ENCODE measurements at places on chromosomes 3 and 15. TPM values are rescaled to one million over a fixed set of nuclear protein-coding genes. Genes with fewer than 3 reads are reported as not detected.
A peak's percentile ranks its signal among the peaks of the same experiment; 100 is the strongest.

Gene WDR6
- total RNA-seq = 185 TPM

Gene TM6SF1
- 14.3 TPM for total RNA-seq

Gene HACD3
- 34.5 TPM for total RNA-seq

Gene CYP1A2
- not detected for total RNA-seq

Gene TNNC1
- total RNA-seq = 3.2 TPM

Gene ACKR4
- not detected for total RNA-seq

Gene LNP1
- 1.8 TPM for total RNA-seq

DNA sequence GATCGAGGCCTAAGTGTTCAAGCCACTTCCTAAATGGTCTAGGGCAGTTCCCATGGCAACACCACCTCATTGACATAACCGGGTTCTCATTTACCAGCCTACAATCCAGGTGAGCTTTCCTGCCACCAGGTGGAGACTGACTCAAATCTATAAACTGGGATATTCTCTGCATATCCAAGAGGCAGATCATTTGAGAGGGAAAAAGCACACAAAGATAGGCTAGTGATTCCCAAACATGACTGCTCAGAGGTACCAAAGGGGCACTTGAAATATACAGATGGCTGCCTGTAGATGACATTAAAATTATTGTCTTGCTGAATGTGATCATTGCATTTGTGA, 141.3 kb upstream of the PROK2 start:
- H3K27me3 ChIP-seq = no peaks in the 10 kb centered on the region
- no peak overlapping the region for H3K4me3 ChIP-seq
- H3K27ac ChIP-seq = no peak overlapping the region
- DNase-seq = no peak

DNA sequence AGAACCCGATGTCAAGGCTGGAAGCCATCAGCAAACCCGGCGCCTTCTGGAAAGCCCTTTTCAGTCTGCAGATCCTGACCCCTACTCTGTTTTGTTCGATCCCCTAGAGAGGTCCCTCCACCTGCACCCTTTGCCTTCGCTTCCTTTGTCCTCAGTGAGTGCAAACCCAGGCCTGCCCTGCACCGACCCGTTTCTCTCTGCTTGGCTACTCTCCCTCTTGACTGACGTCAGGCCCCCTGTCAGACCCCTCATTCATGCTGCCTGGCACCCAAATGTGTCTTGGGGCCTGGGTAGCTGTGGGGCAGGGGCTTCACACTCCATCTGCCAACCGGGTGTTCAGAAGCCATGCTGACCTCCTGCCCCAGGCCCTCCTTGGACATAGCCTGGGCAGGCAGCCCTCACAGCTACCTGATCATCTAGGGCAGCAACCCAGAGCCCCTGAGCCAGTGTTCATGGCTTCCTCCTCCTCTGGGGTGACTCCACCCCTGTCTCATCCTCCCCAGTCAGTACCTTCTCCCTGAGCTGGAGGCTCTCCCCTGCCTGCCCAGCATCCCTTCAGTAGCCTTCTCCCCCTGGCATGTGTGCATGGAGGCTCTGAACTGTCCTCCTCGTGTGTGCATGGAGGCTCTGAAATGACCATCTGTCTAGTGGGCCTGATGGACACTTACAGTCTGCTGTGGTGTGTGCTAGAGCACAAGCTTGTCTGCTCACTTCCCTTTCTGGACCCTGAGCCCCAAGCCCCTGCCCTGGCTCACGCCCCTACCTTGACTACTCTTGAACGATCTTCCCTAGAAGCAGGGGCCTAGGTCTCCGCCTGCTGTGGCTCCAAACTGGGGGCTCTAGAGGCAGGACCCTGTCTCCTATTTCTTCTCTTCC, 69.4 kb downstream of the EXOG start:
- no peak overlapping the region for H3K27ac ChIP-seq
- no peaks in the 10 kb centered on the region for H3K4me1 ChIP-seq
- H3K36me3 ChIP-seq = no peaks in the 10 kb centered on the region
- no peaks in the 10 kb centered on the region for H3K27me3 ChIP-seq
- DNase-seq = peak; percentile 12

DNA sequence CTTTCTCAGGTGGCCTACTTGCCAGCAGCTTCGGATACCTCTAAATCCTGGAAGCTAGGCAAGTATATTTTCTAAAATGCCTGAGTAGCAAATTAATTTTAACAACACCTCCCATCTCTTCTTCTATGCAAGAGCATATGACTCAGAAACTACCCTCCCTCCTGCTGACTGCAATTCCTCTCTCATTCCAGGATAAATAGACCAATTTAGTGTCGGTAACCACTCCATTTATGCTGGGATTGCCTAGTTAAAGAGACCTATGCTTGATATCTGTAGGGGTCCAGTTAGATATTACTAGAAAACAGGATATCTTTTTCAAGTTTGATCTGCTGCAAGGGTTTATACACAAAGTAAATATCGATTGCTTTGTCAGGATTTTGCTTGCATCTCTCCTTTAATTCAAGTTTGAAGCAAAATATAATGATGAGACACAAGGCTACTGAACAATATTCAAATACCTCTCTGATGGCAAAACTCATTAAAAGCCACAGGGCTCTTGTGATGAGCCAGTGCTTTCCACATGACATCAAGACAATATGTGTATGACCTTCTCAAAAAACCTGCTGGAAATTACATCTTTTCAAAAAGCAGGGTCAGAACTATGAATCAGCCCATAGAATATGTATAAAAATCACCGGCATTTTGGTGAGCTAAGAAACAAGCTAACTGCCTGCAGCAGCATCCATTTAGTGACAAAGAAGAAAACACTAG, 491.6 kb upstream of the NECTIN3 start:
- H3K27me3 ChIP-seq = no peaks in the 10 kb centered on the region
- H3K27ac ChIP-seq = no peak overlapping the region
- DNase-seq = no peak
- no peaks in the 10 kb centered on the region for H3K4me1 ChIP-seq

DNA sequence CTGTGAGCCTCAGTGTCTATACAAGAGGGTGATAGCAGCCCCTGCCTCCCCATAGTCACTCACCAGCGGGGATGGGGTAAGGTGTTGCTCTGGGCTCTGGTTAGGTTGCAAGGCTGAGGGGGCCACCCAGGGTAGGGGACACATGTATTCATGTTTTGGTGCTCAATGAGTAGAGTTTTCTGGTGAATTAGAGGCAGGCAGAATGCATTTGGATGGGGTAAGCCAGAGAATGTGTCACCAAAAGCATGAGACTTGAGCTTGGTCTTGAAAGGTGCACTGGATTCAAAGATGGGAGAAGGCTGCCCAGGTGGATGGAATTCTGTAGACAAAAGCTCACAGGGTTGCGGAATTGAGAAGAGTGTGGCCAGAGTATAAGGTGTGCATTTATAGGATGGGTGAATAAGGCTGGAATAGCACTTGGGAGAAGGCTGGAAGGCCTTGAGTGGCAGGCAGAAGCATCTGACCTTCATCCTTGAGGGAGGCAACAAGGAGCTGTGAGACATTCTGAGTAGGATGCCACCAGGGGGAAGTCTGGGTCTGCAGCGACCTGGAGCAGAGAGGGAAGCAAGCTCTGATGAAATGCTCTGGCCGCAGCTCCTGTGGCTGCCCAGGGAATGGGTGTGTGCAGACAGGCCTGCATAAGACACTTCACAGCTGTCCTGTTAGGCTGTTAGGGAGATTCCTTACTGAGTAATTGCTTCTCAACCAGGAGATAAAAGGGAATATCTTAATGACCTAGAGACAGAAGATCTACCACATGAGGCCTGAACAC, 149.6 kb downstream of the CHDH start:
- no peaks in the 10 kb centered on the region for H3K36me3 ChIP-seq
- H3K27me3 ChIP-seq = peaks cover 21% of the 10 kb centered on the region
- no peak for DNase-seq
- peaks cover 6% of the 10 kb centered on the region for H3K4me1 ChIP-seq
- no peak overlapping the region for H3K27ac ChIP-seq

DNA sequence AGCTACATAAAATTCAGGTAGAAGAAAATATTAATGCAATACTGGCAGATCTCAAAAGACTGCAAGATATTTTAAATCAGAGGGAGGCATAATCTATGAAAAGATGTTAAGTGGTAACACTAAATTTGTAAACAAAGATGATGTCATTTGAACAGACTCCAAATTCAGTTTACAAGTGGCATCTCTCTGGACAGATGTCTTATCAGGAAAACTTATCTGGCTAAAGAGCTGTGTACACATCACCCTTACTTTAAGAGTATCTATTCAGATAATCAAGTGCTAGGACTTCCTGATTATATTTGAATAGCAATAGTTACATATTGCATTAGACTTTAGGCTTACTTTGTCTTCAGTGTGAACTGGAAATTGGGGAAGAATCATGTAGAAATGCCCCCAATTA, 231.5 kb downstream of the WDR72 start:
- no peak overlapping the region for H3K4me3 ChIP-seq
- H3K27ac ChIP-seq = no peak overlapping the region
- no peaks in the 10 kb centered on the region for H3K27me3 ChIP-seq
- no peaks in the 10 kb centered on the region for H3K4me1 ChIP-seq
- no peaks in the 10 kb centered on the region for H3K36me3 ChIP-seq
- DNase-seq = no peak

- H3K27ac ChIP-seq = no peak overlapping the region
- no peak overlapping the region for H3K4me3 ChIP-seq
- no peaks in the 10 kb centered on the region for H3K4me1 ChIP-seq
- peaks cover 4% of the 10 kb centered on the region for H3K27me3 ChIP-seq
- no peak for DNase-seq
Measured at GRCh38 chr3:61589856-61590255, 28.5 kb downstream of the PTPRG start.

GRCh38 chr15:59447367-59447766, 9.4 kb downstream of the FAM81A start:
- H3K4me1 ChIP-seq = peaks cover 20% of the 10 kb centered on the region
- DNase-seq = no peak
- peak overlapping the region; percentile 47 for H3K27ac ChIP-seq
- H3K4me3 ChIP-seq = peak overlapping the region; percentile 53
- H3K36me3 ChIP-seq = peaks cover 11% of the 10 kb centered on the region

DNA sequence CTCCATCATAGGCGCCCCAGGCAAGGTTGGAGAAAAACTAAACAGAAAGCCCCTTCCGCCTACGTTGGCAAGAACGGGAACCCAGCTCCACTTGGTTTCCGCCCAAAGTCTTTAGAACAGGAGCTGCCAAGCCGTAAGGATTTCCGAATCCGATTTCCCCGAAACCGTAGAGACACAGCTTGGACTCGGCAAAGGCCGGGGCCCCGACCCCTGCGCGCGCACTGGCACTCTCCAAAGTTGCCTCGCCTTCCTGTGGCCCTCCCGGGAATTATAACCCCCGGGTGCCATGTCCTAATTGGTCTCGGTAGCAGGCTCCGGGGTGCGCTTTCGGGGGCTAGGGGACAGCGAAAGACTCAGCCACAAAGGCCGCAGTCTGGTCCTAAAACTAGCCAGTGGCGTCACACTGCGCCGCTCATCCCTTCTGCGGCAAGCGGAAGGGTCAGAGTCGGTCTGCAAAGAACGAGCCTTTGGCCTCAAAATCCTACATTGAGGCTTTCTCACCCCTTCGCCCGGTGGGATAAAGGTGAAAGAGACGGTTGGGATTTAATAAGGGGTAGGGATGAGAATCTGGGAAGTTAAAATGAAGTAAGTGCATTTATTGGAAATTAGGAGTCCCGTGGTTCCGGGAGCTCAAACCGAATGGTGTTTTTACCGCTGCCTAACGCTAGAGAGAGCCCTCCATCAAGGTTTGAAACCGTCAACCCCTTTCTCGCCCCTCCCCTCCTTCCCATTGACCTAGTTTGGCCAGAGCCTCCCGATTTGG, 6.8 kb downstream of the BCL6 start:
- H3K4me3 ChIP-seq = peak overlapping the region; percentile 99
- H3K27ac ChIP-seq = peak overlapping the region; percentile 99
- peak; percentile 68 for DNase-seq
- no peaks in the 10 kb centered on the region for H3K27me3 ChIP-seq
- peaks cover 1% of the 10 kb centered on the region for H3K36me3 ChIP-seq

GRCh38 chr3:39849992-39850715, 40.7 kb downstream of the MYRIP start:
- H3K4me3 ChIP-seq = no peak overlapping the region
- H3K36me3 ChIP-seq = no peaks in the 10 kb centered on the region
- no peaks in the 10 kb centered on the region for H3K4me1 ChIP-seq
- peaks cover 6% of the 10 kb centered on the region for H3K27me3 ChIP-seq

DNA sequence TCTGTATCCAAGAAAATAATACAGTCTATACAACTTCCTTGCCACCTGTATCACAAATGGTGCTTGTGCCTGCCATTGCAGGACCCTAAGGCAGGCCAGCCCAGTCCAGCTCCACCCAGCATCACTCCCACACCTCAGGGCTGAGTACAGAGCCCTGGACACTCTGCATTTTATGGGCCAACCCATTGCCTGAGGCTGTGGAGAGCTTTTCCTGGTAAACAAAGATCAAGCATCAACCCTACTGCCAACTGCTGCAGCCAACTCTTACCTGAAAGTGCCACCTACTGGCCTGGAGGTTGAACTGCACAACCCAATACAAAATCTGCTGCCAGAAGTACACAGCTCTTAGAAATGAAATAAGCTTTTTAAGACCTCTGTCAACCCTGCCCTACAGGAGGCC, 1082.2 kb downstream of the NAALADL2 start:
- H3K27ac ChIP-seq = no peak overlapping the region
- H3K27me3 ChIP-seq = no peaks in the 10 kb centered on the region
- no peak overlapping the region for H3K4me3 ChIP-seq
- H3K36me3 ChIP-seq = no peaks in the 10 kb centered on the region

All from activated naive CD8-positive, alpha-beta T cell treated with anti-CD3 and anti-CD28 coated beads, Interleukin-2, amount 10 ng/mL, durations not matched to agents 7 days and 5 days (primary cell).